ENCODE measurements at places on chromosomes 1 and 21.

DNA sequence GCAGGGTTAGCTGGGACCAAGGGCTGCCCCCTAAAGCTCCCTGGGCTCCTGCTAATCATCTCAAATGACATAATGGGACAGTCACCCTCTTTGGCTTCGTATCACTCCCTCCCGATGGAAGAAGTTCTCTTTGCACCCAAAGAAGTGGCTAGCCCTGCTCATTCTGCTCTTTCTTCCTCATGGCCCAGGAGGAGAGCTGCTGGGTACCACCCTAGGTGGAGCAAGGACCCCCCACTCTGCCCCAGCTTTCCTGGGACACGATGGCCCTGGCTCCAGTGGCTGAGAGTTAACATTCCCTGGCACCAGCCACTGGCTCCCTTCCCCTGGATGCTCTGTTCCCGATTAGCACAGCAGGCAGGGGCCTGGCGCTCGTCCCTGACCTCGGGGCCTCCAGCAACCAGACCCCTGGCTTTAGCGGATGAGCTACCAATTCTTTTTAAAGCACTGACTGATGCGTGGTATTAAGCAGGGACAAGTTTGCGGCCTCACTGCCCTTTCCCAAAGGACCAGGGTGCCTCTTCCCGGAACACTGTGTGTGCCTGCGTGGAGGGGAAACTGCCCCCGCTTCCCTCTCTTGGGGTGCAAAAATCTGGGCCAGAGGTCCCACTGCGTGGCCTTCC is 1.2 kb downstream of the MYOM3 start:
- no peak for DNase-seq

GRCh38 chr1:193356249-193356648 is 169.8 kb upstream of the B3GALT2 start:
- DNase-seq = no peak

DNA sequence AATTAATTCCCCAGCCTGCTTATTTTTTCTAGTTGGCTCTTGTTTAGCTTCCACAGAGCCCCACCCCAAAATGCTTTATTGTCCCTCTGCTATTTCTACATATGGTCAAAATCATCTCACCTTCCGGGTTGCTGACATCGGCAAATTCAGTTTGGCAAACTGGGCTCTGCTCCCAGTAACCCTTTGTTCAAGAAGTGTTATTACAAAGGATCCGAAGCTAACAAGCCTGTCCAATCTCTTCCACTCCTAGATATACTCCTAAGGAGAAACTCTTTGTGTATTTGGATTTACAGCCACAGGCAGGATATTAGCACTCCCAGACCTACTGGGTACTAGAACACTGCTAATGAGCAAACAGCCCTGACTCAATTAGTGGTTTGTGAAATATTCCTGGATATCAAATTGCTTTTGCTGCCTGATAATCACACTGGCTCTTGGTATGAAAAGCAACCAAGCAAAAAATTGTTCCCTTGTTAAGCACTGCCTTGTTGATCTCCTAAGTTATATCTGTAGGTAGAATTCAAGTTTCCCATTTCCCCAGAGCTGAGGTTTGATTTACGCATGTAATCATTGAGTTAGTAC is 4.0 kb downstream of the JUN start:
- DNase-seq = no peak

DNA sequence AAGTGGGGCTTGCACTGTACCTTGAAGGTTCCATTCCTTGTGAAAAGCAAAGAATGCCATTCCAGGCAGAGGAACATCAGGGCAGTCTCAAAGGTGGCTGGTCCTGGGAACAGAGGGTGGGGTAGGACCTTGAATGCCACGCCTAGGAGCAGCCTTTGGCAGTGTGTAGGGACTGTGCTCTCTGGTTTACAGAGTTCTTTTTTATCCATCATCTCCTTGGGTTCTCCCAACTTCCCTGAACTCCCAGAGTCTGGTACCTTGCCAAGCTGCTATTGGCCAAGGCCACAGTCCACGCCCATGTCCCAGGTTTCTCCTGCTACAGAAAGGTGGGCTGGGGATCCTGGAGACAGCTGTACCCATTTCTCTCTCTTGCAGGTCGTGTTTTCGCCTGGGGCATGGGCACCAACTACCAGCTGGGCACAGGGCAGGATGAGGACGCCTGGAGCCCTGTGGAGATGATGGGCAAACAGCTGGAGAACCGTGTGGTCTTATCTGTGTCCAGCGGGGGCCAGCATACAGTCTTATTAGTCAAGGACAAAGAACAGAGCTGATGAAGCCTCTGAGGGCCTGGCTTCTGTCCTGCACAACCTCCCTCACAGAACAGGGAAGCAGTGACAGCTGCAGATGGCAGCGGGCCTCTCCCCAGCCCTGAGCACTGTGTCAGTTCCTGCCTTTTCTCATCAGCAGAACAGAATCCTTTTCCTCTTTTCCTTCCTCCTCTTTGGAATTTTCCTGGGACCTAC is 15.3 kb upstream of the TRNAU1AP start:
- no peak for DNase-seq

GRCh38 chr1:230391776-230392535 is 34.2 kb downstream of the PGBD5 start:
- no peak for DNase-seq

DNA sequence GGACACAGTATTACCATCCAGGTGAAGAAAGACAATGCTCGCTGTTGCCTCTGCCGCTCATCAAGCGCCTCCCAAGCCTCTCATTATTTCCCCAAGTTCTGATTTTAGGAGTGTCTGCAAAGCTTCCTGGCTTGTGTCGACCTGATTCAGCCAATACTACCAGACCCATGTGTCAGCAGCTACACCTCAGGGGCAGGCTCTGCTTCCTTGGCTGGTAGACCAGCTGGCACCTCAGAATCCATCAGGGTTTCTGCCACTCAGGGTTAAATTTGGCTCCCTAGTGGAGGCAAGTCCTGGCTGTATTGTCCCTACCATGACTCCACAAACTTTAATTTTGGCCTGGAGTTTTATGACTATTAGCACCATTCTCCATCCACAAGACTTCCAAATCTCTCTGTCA is 35.4 kb downstream of the SUSD4 start:
- DNase-seq = no peak

DNA sequence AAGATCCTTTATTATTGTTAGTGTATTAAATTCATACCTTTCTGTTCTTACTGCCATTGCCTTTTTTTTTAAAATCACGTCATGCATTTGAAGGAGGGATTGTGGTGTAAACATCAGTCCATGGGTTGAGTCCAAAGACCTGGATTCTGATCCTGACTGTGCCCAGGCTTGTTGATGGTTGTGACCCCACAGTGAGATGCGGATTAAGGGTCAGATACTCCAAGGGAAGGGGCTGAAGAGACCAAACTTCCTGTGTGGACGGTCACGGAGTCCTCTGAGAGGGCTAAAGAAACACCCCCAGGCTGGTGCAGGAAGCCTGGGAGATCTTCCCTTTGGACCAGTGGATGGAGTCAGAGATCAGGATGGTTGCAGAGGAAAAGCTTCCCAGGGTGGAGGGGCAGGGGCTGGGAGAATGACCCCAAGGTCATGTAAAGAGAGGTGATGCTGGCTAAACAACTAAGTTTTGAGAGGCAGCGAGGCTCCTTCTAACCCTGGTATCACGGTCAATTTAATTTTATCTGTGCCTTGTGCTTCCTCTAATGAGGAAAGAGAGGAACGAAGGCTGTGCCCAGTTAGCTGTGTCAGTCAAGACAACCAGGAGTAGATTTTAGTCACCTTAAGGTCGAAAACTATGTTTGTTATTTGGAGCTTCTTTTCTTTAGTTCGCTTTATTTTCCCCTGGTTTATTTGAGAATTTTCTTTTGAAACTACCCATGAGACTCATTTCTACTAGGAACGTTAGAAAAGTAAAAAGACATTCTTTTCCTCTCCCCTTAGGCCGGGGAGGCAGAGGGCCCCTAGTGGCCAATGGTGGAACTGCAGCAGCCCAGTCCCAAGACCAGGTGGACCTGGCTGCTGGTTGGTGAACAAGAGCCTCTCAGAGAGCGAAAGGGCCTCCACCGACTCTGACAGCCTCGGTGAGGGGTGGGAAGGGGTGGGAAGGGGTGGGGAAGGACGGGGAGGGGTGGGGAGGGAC is 8.7 kb upstream of the GPR161 start:
- peak; percentile 68 for DNase-seq

DNA sequence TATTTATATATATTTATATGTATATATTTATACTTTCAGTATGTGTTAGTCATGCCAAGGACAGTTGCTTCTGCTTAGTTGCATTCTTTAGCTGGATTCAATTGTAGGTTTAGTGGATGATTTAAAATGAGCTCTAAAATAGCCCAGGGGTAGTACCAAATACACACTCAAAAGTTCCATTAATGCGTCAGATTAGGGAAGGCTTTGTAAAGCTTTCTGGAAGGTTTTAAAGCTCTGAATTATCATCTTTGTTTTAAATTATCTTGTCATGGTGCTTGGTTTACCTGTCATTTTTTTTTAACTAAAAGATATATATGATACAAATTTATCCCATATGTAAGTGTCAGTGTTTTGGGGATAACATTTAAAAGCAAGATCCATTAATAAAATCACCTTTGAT is 242.7 kb upstream of the ADAMTS5 start:
- no peak for DNase-seq

DNA sequence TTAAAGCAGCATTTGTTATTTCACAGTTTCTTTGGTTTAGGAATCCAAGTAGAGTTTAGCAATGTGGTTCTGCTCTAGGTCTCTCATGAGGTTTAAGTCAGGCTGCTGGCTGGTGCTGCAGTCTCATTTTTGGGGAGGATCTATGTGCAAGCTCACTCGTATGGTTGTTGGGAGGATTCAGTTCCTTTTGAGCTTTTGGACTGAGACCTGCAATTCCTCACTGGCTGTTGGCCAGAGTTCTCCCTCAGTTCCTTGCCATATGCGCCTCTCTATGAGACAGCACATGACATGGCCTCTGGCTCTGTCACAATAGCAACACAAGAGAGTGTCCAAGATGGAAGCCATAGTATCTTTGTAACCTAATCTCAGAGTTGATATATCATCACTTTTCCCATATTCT is 91.0 kb downstream of the OLFML2B start:
- no peak for DNase-seq

DNA sequence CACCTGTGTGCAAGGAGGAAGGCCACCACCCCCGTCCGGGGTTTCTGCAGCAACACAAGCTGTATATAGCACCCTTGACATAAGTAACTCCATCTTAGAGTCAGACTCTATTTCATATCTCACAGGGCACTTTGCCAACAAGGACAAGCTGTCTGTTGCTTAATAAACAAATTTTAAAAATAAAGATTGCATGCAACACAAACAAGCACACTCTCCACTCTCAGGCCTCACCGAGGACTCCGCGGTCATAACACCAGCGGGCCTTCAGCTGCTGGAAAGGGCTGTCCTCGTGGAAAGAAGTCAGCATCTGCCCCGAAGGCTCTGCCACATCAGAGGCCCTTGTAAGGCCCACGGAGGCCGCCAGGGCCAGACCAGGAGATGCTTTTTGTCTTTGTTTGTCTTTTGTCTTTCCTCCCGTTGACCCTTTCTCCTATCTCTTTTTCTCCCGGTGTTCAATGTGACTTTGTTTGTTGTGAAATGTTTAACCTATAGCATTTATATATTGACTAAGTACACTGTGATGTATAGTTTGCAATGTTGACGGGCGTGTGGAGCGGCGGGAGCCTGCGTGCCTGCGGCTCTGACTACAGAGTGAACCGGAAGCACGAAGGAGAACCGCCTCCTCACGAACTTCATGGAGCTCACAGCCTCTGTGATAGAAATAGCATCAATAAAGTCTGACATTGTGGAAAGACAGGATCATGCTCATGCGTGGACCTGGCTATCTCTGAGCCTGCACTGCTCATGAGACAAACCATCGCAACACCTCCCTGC is 24.1 kb downstream of the MEGF6 start:
- no peak for DNase-seq

- DNase-seq = peak; percentile 57
These were observed 16.9 kb downstream of the ARHGEF11 start for GRCh38 chr1:157028674-157029073.

DNA sequence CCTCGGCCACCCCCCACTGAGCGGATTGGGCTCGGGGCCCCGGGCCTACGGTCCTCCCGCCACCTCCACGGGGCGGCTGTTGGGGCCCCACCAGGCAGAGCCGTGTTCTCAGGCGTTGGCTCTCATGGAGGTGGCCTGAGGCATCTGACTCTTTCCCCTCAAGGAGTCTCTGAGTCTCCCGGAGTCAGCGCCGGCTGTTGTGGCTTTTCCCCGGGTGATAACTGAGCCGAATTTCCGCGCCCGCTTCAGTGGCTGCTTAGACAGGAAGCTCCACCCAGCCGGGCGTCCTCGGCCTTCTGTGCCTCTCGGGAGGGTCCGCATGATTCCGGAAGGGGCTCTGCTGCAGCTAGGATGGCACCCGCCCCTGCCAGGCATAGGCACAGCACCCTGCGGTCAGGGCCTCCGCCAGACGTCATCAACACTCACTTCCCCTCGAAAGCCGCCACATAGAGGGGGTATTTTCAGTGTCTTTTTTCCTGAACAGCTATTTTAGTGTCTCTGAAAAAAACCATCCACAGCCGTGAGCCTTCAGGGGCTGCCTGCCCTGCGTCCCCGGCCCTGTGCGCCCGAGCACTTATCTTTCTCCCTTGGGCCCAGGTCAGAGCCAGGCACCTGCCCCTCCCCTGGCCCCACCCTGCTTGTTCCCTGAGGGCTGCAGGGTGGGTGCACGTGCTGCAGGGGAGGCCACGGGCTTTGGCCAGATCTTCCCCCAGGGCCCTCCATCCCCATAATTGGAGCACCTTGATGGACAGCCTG is 72.9 kb downstream of the SKI start:
- no peak for DNase-seq

GRCh38 chr1:103275725-103276124 is 167.4 kb upstream of the COL11A1 start:
- DNase-seq = no peak

- DNase-seq = no peak
These were observed 14.0 kb upstream of the PABPC4 start for GRCh38 chr1:39590546-39590945.

- DNase-seq = no peak
These were observed 102.6 kb upstream of the RRP15 start for GRCh38 chr1:218182455-218182854.

DNA sequence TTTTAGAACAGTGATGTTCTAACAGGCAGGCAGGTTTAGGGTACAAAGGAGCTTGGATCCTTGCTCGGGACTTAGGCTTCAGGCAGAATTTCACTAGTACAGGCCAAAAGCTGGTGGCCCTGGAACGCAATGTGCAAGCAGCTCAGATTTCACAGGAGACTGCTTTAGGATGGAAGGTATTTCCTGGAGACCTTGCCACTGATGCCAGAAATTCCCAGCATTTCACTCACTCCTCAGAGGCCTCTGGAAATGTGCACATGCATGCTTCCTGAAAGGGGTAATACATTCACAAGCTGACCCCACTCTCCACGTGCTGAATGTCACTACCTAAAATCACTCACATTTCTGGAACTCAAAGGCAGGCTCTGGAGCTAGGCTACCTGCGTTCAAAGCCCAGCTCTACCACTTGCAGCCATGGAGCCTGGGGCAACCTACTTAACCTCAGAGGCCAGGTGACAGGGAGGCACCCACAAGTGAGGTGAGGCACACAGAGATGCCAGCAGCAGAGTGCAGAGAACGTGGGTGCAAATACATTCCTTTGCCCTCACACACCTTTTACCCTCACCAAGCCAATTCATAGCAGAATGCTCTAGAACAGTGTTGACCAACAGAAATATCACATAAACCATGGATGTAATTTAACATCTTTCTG is 56.5 kb downstream of the CDC7 start:
- DNase-seq = no peak

- DNase-seq = no peak
These were observed 4.9 kb downstream of the TRIM17 start for GRCh38 chr1:228411548-228412430.

Measured in NCI-H1048 (cell line).